ENCODE measurements at places on chromosomes 3 and 15.

DNA sequence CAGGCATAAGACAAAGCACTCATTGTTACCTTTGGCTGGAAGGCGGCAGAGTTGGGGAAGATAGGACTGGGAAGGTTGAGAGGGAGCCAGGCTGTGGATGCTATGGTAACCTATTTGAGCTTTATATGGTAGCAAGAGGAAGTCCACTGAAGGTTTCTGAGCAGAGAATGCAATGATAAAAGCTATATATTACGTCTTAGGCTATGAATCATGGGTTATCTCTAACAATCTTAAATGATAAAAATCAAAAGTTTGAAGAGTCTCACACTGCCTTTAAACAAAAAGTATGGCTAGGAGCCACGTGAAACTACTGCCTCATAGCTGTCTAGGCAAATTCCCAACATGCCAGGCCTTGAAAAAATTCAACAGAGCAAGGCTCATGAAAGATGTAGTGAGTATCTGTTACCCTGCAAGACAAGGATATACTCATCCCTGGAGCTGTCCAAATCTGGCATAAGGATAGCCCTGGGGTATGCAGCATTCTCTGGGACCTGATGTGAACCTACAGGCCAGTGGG, 4.1 kb downstream of the P3H2 start:
- peak; percentile 12 for DNase-seq

DNA sequence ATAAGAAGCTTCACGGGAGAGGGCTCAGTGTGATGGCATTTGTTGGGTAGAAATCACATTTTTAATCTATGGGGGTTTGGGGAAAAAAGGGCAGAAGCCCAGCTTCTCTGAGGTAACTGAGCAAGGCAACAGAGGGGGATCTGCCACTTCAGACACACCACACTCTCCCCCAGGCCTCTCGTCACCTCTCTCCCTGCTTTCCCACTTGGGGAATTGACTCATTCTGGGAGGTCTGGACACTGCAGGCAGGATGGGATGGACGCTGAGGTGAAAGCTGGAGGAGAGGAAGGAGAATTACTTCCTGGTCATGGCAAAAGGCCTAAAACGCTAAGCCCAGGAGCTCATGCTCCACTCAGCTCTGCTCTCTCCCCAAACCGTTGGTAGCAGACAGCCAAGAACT, 33.2 kb downstream of the MYO5C start:
- DNase-seq, result peak; percentile 33

DNA sequence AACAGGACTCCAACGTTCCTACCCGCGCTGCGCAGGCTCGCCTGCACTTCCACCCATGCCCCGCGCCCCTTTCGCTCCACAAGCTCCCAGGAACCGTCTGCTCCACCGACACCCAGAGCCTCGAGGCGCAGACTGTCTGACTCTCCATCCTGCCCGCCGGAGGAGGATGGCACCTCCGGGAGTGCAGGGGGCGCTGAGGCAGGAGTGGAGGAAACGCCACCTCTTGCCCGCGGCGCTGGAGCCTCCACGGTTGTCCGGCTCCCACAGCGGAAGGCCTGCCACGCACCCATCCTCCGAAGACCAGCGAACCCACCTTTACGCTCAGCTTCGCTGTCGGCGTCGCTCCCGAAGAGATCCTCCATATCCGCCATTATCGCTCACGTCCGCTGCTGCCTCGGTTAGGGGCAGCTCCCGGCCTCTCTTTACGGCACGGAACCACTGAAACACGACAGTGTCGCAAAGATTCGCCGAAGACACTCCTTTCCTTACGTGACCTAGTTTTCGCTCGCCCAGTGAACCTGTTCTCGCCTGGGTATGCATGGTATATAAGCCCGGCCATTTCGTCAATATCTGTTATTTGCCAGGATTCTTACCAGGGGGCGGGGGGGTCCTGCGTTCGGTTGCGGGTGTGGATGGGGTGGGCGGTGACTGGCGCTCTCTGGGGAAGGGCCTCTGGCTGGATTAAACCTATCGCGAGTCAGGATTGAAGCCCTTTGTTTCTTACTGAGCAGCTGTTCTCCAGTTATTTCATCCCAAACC, at the start of gene LEO1:
Gene LEO1, minus strand, starts transcription at position 404 of the 759 bp plus-strand sequence. Its CDS starts 33 bp downstream, at position 371.
- peak; percentile 98 for DNase-seq

DNA sequence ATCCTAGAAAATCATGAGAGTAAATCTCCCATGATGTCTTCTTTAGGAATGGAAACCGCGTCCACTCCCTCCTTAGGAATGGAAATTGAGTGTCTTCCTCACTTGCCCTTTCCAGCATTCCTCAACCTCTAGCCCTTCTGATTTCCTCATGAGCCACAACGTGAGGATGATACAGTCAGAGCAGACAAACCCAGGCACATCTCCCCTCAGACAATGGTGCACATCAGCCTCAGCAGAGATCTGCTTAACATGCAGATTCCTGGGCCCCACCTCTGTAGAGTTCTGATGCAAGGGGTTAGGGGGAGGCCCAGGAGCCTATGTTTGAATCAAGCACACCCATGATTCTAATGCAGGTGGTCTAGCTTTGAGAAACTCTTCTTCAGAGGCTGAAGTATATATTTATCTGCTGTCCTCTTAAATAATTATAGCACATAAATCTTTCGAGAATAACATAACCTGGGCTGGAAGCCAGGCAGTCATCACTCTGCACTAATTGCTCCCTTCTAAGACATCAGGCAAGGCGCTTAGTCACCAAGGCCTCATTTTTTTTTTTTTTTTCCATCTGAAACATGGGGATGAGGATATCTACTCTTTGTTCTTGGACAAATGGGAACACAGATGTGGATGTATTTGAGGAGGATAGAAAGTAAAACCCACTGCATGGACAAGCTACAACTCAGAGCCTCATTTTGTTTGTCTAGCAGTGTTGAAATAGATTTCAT, 81.7 kb downstream of the PRICKLE2 start:
- DNase-seq, result no peak

- no peak for DNase-seq
Observed at GRCh38 chr3:108472001-108472591, 38.3 kb downstream of the MYH15 start.

- no peak for DNase-seq
Observed at GRCh38 chr15:65209701-65210643, 1.3 kb downstream of the CILP start.

DNA sequence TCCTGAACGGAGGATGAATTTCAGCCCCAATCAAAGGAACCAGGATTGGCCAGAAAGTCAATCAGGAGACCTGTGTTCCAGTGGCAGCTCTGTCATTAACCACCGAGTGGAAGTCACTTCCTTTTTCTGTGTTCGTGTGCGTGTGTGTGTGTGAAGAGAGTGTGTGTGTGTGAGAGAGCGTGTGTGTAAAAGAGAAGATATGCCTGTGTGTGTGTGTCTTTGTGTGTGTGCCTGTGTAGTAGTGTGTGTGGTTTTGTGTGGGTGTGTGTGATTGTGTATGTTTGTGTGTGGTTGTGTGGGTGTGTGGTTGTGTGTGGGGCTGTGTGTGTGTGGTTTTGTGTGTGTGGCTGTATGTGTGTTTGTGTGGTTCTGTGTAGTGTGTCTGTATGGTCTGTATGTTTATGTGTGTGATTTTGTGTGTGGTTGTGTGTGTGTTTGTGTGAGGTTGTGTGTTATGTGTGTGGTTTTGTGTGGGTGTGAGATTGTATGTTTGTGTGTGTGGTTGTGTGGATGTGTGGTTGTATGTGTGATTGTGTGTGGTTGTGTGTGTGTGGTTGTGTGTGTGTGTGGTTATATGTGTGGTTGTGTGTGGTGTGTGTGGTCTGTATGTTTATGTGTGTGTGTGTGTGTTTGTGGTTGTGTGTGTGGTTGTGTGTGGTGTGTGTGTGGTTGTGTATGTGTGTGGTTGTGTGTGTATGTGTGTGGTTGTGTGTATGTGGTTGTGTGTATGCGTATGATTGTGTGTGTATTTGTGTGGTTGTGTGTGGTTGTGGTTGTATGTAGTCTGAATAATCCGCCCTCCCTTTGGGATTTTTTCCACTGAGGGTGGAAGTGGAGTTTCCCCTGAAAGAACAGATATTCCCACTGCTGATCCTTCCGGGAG, 314.4 kb downstream of the SHQ1 start:
- DNase-seq, result no peak

DNA sequence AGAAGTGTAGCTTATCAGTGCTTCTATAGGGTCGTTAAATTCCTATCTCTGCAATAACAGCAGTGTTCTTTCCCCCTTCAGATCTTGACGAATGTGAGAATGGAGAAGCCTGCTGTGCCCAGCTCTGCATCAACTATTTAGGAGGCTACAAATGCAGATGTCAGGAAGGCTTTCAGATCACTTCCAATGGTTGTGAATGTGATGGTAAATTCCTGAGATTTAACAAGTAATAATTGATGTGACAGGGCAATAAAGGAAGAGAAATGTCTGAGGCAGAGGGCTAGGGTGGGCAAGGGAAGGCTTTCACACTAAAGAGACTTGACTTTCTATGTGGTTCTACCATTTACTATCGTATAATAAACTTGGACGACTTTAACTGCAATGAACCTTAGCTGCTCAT, 711.7 kb upstream of the GOLIM4 start:
- peak; percentile 21 for DNase-seq

DNA sequence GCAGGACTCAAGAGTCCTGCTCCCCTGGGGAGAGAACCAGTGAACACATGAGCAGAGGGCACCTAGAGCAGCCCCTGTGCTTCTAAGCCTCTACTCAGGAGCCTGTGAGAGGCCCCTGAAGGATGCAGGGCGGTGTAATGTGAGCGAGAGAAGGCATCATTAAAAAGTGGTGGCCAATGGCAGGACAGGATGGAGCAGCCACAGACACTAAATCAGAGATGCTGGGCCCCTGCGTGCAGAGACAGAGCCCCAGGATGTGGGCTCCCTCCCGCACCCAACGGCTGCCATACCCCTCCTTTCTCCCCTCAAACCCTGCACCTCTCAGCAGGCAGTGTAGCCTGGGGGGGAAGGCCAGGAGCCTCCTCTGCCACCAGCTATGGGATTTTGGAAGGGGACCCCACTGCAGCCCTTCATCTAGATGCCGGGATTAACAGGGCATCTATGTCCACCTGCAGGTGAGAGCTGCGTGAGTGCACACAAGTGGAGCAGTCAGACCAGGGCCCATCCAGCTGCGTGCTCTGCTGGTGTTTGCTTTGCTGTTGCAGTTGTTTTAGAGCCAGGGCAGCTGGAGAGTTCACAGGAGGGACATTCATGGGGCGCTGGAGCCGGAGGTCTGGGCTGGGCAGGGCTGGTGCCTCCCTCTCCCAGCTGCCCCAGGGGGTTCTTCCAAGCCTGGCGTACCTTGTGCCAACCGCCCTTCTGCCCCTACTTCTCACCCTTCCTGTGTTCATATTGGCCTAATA, 5.1 kb upstream of the IQSEC1 start:
- DNase-seq, result no peak

GRCh38 chr3:185151964-185152409, 873 bp downstream of the C3orf70 start:
- no peak for DNase-seq

GRCh38 chr15:69906256-69907185, 191.2 kb downstream of the TLE3 start:
- no peak for DNase-seq

GRCh38 chr3:17745301-17745700, 2.9 kb upstream of the TBC1D5 start:
- DNase-seq, result peak; percentile 21

DNA sequence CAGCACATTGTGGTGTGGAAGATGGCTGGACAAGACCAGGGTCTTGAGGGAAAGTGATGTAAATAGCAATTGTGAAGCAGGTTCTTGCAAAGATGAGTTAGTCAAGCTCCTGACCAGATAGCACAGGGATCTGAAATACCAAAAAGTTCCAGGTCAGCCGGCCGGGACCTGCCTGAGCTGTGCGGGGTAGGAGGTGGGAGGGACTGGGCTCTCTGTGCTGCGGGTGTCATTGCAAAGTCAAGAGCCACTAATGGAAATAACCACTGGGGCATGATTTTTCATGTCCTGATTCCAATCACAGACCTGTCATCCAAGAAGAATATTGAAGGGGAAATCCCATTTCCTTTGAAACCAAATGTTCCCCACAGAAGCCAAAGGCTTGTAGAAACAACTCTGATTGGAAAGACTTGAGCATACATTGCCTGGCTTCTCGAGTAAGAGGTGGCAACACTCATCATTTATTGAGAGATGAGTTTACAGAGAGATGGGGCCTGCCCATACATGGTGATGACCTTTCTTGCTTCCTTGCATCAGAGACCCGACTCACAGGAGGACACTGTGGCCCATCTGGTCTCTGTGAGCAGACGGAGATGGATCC, 44.2 kb upstream of the KY start:
- DNase-seq, result no peak

- no peak for DNase-seq
Observed at GRCh38 chr3:136584728-136585127, 167.4 kb downstream of the STAG1 start.

- DNase-seq, result no peak
Observed at GRCh38 chr3:31197941-31198340, 303.5 kb upstream of the GADL1 start.

DNA sequence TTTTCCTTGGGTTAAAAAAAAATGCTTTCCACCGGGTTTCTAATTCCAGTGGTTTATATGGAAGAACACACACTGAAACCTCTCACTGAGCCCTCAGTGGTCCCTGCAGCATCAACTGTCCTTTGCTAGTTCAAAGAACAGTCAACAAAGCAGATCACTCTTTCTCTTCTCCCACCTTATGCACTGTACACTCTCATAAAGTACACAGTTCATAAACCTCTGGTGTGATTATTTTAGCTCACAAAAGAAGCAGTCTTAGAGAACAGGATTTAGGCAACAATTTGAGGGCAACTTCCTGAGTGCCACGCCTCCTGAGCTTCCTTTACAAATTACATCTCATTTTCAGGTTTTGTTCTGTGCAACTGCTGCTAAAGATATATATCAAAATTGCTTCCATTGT, 728.4 kb upstream of the GOLIM4 start:
- no peak for DNase-seq

- DNase-seq, result peak; percentile 68
Observed at GRCh38 chr3:23761440-23761896, 44.3 kb upstream of the UBE2E1 start.

GRCh38 chr3:158935846-158936245, 134.0 kb downstream of the MFSD1 start:
- DNase-seq, result no peak

DNA sequence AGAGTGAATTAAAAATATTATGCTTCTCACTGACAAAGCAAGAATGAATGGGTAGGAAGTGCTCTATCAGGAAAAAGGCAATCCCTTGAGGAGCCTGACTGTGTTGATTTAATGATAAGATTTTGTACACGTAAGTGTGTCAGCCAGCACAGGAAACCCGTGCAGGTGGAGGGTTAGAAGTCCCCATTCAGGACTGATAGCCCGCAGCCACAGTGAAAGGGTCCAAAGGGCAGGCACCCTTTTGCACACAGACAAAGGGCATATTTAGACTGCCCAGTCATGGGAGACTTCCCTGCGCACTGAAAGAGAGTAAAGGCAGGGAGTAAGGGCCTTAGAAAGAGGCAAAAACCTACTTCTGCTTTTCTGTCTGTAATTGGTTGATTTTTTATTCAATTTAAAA, 26.4 kb upstream of the SKIL start:
- no peak for DNase-seq
